ENCODE measurements at places on chromosomes 1 and 21. TPM values are rescaled to one million over a fixed set of nuclear protein-coding genes. Genes with fewer than 3 reads are reported as not detected.
A peak's percentile ranks its signal among the peaks of the same experiment; 100 is the strongest.

Gene SOX13
- polyA plus RNA-seq = not detected

Gene PAQR7
- polyA plus RNA-seq = 13.3 TPM

Gene FAAH
- polyA plus RNA-seq = 11.5 TPM

Gene ADAMTS1
- not detected for polyA plus RNA-seq

Gene KRTAP19-1
- polyA plus RNA-seq = not detected

Gene BACE2
- polyA plus RNA-seq = not detected

Gene TMEM125
- not detected for polyA plus RNA-seq

Gene PTPRC
- polyA plus RNA-seq = 176 TPM

Gene MCL1
- polyA plus RNA-seq = 287 TPM

Gene COL8A2
- 3.8 TPM for polyA plus RNA-seq

DNA sequence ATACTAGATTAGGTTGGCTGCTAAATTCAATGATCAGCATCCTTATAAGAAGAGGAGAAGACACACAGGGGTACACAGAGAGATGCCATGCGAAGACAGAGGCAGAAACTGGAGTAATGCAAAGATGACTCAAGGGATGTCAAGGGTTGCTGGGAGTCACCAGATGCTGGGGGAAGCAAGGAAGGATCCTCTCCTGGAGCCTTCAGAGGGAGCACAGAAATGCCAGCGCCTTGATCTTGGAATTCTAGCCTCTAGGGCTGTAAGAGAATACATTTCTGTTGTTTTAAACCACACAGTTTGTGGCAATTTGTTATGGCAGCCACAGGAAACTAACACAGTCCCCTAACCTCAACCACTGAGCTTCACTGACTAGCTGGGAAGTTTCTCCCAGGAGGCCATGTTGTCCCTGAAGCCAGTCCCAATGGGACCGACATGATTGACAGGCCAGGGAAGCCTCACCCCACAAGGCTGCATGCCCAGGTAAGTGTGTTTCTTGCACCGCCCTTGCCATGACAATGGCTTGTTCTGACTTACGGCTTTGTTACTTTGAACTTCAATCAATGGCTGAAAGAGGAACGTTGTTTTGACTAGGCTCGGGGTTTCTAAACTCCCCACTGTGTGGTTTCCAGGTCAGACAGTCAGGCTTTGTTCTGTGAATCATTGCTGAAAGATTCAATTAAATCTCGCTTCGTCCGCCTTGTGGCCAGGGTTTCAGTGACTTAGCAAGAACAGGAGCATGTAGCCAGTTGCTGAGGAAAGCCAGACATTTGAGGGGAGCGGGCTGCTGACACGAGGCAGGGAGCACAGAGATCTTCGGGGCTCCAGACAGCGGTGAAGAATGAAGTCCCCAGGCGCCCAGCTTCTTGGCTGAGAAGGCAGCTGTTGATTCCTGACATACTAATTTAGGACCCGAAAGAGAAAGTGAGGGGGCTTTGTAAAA lies 62.3 kb downstream of the RUNX1 start:
- peak; percentile 51 for DNase-seq

DNA sequence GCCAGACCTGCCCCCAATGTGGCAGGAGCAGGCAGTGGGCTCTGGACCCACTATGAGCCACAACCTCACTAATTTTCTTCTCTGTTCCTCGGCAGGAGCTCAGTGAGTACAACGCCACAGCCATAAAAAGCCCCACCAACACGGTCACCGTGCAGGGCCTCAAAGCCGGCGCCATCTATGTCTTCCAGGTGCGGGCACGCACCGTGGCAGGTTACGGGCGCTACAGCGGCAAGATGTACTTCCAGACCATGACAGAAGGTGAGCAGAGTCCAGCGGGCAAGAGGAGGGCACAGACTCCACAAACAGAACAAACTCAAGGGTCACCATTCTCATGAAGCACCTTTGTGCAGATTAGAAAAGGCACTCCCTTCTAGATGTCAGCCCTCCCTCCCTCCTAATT lies 79.9 kb downstream of the LACTBL1 start:
- no peak for DNase-seq

GRCh38 chr1:25577134-25577920 lies 33.9 kb downstream of the LDLRAP1 start:
- no peak for DNase-seq

DNA sequence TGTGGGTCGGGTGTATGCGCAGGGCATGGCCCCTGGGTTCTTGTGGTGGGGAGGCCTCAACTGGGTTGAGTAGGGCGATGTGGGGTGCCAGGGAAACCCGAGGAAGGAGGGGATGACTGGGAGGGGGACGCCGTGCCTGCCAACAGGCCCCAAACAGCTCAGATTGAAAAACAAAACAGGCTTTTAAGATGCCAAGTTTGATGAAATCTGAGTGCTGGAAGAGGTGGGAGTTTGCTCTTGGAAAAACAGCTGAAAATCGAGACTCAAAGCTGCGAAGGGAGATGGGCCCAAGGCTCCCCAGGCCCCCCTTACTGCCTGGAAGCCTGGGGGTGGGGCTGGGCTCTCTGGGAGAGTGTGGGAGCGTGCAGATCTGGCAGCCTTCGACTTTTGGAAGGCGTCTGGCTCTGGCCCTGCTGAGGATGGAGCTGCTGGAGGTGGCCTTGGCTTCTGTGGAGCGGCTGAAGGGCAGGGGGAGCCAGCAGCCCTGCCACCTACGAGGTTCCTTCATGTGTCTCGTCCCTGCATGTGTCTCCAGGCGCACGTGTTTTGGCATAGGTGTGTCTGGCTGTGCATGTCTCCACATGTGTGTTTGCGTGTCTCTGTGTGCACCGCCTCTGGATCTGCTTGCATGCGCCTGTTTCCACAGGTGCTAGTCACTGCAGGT lies 33.3 kb downstream of the PTPRF start:
- DNase-seq = no peak

DNA sequence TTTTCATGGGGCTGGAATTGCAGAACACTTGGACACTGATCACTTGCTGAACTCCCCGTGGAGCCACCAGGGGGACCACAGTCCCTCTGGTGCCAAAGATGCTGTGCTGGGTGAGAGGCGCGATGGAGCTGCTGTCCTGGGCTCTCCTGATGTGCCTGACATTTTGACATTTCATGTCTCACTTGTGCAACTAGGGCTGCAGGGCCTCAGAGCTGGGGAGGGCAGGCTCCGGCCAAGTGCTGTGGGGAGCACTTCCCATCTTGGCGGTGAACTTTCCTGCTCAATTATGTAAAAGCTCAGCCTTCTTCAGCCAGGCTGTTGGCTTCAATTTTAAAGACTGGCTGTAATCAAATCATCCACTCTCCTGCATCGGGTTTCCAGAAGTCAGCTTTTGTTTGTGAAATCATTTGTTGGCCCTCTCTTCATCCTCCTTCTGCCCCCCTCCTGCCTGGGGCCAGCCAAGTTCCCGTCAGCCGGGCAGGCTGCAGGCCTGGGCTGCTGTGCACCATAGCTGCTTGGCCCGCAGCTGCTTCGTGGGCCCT lies 36.8 kb downstream of the KCNAB2 start:
- no peak for DNase-seq

DNA sequence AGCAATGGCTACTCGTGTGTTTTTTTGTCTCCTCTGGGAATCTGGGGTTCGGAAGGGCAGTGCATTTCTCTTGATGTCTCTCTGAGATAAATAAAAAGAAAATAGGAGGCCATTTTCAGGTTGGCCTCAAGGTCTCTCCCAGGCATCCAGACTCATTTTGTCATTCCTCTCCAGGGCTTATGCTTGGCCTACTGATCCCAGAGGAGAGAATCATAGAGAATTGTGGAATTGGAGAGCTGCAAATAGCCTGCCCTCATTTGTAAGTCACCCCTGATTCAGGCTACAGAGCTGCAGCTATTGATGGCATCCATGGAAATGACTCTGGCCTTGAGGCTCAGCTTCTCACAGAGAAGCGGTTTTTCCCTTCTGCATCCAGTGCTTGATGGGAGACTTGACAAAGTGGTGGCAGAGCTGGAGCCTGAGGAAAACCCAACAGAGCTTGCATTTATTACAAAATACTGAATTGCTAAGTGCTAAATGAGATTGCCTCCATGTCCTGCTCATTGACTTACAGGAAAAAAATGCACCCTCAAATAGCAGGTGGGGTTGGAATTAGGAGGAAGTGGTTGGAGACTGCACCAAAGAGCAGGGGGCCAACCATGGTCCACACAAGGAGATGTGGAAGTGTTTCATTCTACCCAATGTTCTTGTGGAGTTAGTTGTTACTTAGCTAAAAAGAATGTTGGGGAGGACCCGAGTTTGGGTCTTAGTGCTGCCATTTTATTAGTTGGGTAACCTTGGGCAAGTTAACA lies 140.4 kb downstream of the S1PR1 start:
- DNase-seq = no peak

DNA sequence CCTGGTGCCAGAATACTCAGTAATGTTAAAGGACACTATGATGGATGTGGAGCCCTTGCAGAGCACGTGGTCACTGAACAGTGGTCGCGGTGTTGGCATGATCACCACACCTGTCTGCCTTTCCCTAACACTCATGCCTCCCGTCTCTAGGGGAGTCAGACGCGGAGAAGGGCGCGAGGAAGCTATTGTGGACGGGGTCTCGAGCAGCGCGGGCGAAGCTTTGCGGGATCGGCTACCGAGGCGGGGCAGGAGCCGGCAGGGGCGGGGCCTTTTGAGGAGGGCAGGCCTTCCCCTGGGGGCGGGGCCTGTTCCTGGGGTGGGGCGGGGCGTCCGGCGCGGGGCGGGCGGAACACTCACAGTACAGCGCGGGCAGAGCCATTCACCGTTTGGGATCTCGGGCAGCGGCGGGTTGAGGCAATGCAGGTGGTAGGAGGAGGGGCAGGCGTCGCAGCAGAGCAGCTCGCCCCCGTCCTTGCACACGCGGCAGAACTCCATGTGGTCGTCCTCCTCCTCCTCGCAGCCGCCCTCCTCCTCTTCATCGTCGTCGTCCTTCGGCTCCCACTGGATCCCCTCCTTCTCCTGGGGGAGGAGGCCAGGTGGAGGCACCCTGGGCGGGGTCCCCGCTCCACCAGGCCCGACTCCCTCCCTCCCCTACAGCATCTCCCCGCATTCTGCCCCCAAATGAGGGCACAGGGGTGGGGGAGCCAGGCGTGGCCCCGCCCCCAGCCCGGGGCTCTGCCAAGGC lies 31.5 kb downstream of the CHD5 start:
- peak; percentile 55 for DNase-seq

DNA sequence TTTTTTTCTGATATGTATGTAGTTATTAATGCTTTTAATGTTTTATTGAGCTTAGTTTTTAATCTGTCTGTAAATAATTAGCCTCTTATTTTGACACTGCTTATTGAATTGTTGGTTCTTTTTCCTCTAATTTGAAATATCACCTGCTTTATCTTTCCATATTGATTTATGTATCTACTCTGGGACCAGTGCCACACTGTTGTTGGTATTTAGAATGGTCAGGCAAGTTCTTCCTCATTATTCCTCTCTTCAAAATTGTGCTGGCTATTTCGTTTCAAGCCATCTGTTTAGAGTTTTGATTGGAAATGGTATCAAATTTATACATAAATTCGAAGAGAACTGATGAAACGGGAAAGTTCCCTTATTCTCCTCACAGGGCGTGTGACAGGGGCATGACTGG lies 96.8 kb upstream of the APP start:
- DNase-seq = no peak

- DNase-seq = peak; percentile 61
Observed at GRCh38 chr1:214362188-214362882, 81.4 kb downstream of the SMYD2 start.

DNA sequence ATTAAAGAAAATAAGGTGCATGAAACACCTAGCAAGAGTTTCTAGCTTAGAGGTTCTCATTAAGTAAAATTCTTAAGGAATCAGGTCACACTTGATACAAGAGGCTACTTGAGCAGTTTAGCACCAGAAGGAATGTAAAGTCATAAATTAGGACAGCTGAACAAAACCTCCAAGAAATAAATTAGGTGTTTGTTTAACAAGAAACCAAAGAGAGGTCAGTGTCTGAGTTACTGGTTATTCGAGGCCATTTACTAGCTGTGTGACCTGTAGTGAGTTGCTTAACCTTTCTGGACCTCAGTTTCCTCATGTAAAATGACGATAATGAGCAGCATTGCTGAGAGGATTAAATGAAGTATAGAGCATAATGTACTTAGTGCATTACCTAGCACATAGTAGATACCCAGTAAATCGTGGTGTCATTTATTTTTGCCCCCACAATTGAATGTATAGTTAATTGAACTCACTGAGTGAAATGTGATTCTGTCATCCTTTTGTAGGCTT lies 908 bp upstream of the ELK4 start:
- no peak for DNase-seq

- peak; percentile 80 for DNase-seq
Observed at GRCh38 chr1:153568367-153569099, 2.9 kb upstream of the S100A2 start.

DNA sequence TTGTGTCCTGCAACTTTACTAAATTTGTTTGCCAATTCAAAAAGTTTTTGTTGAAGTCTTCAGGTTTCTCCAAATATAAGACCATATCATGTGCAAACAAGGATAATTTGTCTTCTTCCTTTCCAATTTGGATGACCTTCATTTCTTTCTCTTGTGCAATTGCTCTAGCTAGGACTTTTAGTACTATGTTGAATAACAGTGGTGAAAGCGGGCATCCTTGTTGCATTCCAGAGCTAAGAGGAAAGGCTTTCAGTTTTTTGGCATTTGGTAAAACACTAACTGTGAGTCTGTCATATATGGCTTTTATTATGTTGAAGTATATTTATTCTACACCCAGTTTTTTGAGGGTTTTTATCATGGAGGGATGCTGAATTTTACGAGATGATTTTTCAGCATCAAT lies 630.0 kb upstream of the ADGRL2 start:
- DNase-seq = no peak

DNA sequence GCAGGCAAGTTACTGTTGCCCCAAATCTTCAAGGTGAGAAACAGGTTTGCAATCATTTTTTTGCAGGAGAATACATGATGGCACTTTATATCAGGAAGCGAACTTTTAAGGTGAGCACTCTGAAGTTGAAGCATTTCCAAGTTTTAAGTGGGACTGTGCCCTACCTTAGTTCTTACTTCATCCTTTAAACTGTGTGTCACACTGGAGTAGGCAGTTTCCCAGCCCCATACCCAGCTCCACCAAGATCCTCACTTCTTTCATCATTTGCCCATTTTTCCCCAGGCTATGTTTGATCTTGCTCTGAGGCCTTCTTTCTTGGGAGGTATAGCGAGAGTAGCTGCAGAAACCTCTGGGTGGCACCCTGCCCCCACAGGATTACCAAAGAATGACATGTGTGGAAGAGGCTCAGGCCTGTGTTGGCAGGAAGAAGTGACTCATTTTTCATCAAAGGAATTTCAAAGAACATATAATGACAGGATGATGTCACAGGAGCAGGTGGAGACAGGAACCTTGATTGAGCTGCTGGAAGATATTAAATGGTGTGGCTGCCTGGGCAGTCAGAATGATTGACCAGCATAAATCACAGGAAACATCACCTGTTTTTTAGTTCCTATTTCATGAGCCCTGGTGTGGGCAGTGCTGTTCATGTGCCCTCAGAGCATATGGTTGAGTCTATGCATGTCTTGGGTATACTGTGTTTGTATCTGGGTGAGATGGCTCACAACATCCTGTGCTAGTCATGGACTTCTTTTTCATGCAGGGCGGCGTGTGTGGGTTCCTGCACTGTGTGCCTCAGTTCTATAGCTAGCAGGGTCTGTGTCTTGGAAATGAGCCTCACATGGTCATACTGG lies 20.8 kb upstream of the MACF1 start:
- peak; percentile 48 for DNase-seq

- no peak for DNase-seq
Observed at GRCh38 chr1:80450711-80451110, 1350.0 kb upstream of the ADGRL2 start.
